NCI-H510A (cell line): ENCODE measurements at places on chromosomes 4 and X.

DNA sequence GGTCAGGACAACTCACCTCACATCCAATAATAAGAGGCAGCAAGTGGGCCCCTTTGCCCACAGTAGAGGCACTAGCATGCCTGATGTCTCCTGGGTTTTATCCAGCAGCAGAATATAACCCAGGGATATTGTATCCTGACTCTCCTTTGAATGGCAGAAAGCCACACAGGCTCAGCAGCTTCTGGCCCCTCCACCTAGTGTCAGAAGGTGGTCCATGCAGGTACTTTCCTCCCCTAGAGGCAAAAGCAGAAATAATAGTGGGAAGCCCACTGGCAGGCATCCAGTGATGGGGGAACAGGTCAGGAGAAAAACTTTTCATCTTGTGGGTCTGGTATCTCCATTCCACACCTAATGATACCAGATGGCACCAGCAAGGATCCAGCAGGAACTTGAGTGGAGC is 75.5 kb upstream of the IRS4 start:
- no peak for DNase-seq

GRCh38 chrX:148874636-148875246 is 374.3 kb downstream of the AFF2 start:
- DNase-seq, result no peak

DNA sequence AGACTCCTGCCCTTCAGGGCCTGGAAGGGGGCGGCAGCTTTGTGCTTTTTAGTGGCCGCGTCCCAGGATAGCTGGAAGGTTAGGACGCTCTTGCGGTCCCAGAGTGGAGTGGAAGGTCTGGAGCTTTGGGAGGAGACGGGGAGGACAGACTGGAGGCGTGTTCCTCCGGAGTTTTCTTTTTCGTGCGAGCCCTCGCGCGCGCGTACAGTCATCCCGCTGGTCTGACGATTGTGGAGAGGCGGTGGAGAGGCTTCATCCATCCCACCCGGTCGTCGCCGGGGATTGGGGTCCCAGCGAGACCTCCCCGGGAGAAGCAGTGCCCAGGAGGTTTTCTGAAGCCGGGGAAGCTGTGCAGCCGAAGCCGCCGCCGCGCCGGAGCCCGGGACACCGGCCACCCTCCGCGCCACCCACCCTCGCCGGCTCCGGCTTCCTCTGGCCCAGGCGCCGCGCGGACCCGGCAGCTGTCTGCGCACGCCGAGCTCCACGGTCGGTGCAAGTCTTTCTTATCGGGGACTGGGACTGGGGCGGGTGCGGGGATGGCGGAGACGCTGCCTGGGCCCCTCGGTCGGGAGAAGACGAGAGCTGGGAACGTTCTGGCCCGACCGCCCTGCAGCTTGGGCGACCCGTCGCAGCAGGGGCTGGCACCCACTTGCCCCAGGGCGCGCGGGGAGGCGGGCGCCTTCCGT is at the start of gene EDNRA:
Gene EDNRA, plus strand, starts transcription at position 207 of the 686 bp plus-strand sequence. CDS start 4,585 bp downstream, outside the sequence.
- DNase-seq, result peak; percentile 0

GRCh38 chr4:183828125-183828524 is 77.0 kb upstream of the STOX2 start:
- no peak for DNase-seq

DNA sequence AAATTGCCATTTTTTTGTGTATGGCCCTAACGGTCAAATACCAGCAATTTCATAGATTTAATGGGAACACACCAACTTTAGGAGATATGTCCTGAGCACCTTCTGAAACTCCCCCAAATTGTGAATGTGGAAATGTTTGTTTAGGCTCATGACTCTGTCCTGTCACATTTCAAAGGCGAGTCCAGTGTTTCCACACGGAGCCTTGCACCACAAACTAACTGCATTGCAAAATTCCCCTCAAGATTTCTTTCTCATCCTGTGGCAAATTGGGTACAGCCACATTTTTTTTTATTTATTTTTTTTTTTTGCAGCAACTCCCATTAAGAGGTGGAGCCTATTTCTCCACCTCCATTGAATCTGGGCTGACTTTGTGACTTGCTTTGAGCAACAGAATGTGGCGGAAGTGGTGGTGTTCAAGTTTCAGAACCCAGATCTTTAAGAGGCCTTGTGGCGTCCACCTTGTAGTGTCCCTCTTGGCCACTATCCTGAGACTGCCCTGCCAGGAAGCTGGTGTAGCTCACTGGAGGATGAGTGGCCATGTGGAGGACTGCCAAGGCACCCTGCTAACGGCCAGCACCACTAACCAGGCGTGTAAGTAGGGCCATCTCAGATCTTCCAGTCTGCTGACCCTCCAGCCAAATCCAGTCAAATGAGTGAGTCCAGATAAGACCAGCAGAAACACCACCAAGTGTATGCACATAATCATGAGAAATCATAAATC is 172.4 kb upstream of the SCML1 start:
- DNase-seq, result no peak

DNA sequence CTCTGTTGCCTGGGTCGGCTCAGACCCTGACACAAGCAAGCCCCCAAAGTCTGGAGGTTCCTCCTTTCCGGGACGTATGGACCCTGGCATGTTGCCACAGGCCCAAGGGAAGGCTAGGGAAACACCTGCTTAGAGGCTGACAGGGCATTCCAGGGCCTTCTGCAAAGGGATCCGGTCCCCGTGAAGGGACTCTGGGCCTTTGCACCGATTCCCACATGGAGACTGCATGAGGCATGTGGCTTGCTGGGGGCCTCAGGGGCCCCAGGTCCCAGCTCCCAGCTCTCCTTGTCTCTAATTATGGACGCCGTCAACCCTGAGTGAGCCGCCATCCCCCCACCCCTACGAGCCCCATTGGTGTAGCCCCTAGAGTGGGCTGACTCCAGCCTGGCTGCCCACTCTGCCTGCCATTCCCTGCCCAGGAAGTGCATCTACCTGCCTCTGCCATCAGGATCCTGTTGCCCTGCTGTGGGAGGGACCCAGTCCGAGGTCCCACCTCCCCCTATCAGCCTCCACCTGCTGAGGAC is 4.2 kb upstream of the RGS12 start:
- DNase-seq, result no peak

DNA sequence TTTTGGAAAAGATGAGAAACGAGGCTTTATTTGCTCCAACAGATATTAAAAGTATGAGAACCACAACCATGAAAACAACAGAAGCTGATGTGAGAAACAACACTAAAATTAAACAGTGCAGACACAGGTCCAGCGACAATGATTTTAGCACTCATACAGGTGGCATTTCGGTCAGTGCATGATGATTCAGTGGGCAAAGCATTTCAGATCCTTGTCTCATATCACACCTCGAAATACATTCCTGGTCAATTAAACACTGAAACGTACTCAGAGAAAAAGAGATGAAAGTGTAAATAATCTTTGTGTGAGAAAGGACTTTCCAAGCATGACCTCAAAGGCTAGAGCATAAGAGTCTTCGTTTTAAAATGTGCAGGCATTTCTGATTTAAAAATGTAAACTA is 85.2 kb downstream of the ACOX3 start:
- DNase-seq, result no peak

GRCh38 chr4:163201358-163201757 is 34.7 kb upstream of the NAF1 start:
- no peak for DNase-seq

DNA sequence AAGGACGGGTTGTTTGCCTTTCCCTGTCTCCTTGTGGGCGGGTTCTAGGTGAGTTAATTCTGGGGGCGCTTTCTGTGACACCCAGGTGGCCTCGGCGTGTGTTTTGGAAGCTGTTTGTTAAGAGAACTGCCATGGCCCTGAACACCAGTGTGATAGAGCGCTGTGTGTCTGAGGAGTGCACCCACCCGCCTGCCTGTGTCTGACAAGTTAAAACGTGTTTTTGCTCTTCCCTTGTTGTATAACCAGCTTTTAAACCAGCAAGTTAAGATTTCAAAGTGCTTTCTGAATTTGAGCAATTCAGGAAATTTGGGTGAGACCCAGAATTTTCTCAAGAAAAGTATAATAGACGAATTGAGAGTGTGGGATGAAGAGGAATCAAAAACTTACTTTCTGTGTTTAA is 55.2 kb upstream of the HGFAC start:
- no peak for DNase-seq

- DNase-seq, result no peak
Observed at GRCh38 chrX:41607264-41607832, 81.4 kb upstream of the GPR34 start.

DNA sequence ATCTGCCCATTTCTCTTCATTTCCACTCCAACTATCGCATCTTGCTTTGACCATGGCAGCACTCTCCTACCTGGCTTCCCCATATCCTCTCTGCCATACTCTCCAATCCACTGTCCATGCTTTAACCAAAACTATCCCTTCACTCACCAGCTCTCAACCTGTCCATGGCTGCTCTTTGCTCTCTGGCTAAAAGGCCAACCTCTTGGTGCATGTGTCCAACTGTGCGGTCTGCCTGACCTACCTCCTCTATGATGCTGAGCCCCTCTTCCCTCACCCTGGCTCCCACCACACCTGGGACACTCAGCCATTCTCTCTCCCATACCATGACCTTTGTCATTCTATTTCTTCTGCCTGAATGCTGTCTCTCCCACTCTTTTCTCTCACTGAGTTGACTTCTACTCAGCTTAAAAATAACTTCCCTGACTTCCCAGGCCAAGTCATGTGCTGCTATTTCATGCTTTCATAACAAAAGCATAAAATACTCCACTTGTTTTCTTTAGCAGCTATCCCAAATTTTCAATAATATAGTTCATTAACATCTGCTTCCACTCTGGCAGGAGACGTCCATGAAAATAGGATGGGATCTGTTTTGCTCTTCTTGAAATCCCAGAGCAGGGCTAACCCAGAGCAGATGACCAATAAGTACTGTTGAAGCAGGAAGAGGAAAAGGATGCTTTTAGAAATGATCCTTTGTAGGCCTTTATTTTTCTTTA is 29.8 kb upstream of the KLF3 start:
- no peak for DNase-seq

DNA sequence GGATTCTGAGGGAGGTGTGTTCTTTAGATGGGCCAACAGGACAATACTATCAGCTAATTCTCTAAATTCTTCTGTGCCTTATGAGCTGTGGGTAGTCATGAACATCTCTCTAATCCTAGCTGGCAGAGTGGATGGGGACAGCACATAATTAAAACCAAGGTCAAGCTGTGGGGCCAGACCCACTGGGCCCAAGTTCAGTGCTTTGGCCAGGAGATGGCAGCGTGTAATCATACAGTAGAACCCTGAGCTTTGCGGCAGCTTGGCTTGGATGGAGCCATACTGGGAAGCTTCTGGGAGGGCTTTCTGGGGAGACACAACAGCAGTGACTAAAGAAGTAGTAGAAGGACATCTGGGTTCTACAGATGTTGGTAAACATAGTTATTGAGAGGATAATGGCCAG is 140.3 kb upstream of the CXCL13 start:
- no peak for DNase-seq

DNA sequence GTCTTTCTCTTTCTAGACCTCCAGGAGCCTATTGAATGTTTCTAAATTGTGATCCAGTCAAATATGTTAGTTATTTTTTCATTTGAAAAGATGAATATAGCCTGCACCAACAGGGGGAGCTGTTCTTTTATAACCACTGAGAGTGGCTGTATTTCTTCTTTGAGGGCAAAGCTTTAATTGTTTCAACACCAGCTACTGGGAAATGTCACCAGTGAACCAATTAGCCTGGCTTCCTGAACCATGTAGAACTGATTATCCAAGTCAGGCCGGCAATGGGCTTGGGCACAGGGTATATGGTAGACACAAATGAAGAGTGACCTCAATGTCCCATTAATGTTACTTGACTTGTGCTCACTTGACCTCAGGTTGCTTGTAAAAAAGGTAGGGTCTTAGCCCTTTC is 4.8 kb upstream of the DAPP1 start:
- no peak for DNase-seq

DNA sequence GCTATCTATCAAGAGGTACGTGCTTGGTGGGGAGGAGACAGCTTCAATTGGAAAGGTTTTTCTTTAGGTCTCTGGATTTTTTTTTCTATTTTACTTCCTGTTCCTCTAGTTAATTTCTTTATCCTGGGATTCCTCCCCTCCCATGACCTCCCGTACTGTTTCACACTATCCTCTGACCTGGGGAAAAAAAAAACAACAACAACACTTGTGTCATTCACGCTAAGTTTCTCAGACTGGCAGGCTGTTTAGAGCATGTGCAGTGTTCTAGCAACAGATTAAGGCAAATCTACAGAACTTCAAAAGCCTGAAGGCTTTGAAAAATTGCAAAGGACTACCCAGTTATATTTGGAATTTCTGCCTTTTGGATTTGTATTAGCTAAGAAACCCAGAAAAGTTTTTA is 358.4 kb downstream of the ARHGAP24 start:
- no peak for DNase-seq

DNA sequence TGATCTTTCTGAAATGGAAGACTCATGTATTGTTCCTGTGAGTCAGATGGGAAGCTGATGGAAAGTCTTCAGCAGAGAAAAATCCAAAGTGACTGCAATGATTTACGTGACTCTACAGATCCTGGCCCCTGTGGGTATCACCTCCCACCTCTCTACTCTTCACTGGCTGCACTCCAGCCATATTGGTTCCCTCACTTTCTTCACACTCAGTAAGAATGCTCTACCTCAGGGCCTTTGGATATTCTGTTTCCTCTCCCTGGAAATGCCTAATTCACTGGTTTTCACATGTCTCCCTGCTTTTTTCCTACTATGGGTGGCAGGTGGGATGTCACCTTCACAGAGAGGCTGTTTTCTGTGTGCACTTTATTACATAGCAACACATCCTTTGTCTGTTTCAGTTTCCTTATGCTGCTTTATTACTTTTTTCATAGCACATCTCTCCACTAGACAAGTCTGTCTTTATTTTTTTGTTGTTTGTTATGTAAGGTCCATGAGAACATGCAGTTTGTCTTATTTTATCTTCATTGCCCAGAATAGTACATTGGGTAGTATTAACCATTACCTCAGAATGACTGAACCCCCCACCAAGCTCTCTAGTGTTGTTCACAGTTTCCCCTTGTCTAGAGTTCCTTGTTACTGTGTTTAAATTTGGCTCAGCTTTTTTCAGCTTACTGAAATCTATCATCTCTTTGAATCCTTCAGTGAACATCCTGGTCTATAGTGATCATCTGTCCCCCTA is 57.6 kb upstream of the CLNK start:
- DNase-seq, result no peak
